SHP77 (cell line): ENCODE measurements at places on chromosomes 7 and 10.

DNA sequence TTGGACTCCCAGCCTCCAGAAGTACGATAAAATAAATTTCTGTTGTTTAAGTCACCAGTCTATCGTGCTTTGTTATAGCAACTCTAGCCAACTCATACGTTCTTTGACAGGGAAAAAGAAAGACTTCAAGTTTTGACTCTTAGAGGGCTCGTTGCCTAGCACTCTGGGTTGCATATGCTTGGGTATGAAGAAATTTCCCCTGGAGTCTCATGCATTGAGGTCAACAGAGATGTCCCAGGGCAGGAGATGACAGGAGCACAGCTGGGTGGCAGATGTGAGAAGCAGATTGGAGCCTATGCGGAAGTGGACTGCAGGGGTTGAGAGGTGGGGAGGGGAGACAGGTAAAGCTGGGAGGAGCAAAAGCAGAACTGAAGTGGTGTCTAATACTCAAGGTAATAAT lies 63.3 kb upstream of the JAZF1 start:
- DNase-seq: no peak

GRCh38 chr7:87058744-87059524 lies 520 bp downstream of the ELAPOR2 start:
- DNase-seq: no peak

- DNase-seq: no peak
Measured at GRCh38 chr10:58107506-58107905, 160.2 kb downstream of the IPMK start.

- DNase-seq: no peak
Measured at GRCh38 chr7:25959168-25959734, 192.7 kb upstream of the NFE2L3 start.

GRCh38 chr7:2080060-2080387 lies 152.7 kb downstream of the MAD1L1 start:
- DNase-seq: no peak
